ENCODE measurements at places on chromosomes 1 and 21.

DNA sequence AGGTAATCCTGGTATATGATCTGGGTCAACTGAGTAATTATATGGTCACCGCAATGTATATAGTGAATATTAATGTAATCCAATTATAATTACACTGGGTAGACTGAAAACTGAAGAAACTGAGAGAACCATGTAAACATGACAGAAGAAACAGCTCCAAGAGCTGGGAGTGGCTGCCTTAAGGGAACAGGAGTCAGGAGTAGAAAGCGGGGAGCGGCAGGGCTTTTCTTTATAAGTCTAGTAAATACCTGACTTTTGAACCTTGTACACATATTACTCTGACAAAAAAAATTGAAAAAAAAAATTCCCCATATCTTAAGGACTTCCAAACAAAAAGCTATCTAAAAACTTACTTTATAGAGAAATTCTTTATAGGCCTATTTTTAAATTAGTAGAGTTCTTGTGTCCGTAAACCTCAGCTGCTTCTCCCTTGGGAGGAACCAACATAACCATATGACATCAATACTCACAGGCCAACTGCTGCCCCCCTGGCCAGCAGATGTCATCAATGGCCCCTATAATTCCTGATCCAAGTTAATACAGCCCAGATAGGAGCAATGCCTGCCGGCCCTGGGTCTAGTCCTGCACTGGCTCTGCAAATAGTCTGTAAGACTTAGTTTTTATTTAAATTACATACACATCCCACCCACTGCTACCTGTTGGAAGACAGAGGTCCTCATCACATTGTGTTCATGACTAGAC is 33.8 kb downstream of the THAP3 start:
- DNase-seq = no peak

GRCh38 chr1:64453688-64454087 is 16.2 kb upstream of the CACHD1 start:
- no peak for DNase-seq

DNA sequence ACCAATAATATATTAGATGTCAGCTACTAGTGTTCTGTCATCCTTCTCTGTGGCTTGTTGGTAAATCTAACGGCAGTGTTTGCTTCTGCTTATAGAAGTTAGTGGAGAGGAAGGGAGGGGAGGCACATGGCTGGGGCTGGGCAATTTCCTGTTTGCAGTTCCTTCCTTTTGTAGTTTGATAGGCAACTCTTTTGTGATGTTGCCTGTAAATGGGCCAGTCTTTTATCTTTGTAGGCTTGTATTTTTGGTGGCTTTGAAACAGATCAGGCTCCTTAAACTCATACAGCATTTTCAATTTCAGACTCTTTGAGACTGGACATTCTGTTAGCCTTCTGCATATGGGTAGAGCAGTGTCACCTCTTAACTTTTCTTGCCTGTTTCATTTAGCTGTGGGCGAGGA is 48.1 kb downstream of the CDC14A start:
- DNase-seq = peak; percentile 18

DNA sequence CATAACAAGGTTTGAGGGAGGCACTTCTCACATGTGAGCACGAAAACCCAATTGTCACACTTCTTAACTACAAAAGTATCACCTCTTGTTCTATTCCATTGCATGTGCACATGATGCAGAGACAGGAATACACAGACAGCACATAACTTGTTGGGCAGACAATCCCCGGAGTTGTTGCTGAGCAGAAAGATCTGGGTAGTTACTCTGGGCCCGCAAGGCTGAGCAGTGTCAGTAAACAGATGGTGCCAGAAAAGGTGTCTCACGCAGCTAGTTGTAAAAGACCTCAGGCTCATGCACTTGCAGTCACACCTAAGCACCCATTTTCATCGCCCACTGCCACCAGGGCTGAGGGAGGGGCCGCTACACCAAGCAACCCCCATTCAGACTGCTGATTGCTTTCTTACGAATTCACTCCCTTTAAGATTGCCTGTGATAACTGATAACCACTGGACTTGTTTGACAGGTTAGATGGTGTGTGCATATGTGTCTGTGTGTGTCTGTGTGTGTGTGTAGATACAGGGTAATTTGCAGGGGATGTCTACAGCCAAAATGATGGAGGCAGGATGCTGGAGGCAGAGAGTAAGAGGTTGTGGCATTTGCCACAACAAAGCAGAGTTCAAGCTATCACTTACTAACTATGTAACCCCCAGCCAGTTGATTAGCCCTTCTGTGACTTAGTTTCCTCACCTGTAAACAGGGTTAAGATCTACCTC is 4.2 kb downstream of the LGR6 start:
- no peak for DNase-seq

DNA sequence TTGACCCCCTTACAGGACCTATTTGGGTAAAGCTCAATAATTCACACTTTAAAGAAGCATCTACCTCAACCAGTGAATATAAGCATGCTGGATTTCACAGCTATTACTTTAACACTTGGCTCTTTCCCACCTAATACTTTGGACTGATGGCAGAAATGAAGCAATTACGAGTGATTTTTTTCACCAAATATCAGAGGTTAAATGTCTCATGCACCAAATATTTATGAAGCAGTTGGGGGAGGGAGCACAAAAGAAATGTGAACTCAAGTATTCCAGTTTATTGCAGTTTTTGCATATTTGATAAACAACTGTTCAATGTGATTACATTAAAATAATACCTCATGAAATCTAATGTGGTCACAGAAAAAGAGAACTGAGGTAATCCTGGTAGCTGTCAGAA is 223.6 kb downstream of the LRRC7 start:
- peak; percentile 61 for DNase-seq

GRCh38 chr21:31107871-31108270 is 69.6 kb upstream of the KRTAP19-8 start:
- no peak for DNase-seq

DNA sequence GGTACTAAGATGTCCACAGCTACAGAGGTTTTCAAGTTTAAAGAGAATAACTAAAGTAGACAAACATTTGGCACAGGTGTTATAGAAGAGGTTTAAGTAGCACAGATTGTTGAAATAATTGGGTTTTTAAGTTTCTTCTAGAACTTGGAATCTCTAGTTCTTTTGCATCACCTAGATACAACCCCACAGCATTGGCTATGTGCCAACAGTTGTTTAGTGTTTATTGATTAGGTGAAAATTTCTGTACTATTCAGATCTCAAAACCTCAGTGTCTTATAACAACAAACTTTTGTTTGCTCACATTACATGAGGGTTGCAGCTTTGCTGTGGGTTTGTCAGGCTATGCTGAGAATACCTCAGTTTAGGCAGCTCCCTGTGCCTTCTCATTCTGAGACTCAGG is 162.5 kb downstream of the TBX15 start:
- no peak for DNase-seq

- DNase-seq = peak; percentile 7
Observed at GRCh38 chr21:18722193-18722592, 318.6 kb upstream of the TMPRSS15 start.

- DNase-seq = no peak
Observed at GRCh38 chr1:225543350-225543749, 109.6 kb downstream of the ENAH start.

GRCh38 chr1:12255913-12256312 is 26.1 kb downstream of the VPS13D start:
- DNase-seq = peak; percentile 12

GRCh38 chr1:167533851-167534300 is 15.5 kb upstream of the CD247 start:
- peak; percentile 74 for DNase-seq

DNA sequence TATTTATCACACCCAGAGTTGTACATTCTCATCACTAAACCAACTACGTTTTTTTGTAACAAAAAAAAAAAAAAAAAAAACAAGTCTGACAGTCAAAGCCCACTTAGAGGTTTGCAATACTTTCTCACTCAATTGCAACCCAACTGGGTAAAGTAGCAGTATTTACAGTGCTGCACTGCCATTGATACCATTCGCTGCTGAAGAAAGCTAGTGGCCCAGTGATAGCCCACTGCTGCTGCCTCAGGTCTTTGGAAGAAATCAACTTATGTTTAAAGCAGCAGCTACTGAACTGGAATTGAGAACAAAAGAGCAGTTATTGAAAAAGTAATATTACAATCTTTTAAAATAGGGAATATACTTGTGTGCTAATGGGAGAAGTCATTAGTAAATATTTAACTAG is 2.7 kb downstream of the HNRNPU start:
- peak; percentile 38 for DNase-seq

GRCh38 chr1:40651138-40651857 is 14.2 kb downstream of the RIMS3 start:
- DNase-seq = no peak

- DNase-seq = no peak
Observed at GRCh38 chr1:170534626-170535147, 2.7 kb downstream of the GORAB start.

DNA sequence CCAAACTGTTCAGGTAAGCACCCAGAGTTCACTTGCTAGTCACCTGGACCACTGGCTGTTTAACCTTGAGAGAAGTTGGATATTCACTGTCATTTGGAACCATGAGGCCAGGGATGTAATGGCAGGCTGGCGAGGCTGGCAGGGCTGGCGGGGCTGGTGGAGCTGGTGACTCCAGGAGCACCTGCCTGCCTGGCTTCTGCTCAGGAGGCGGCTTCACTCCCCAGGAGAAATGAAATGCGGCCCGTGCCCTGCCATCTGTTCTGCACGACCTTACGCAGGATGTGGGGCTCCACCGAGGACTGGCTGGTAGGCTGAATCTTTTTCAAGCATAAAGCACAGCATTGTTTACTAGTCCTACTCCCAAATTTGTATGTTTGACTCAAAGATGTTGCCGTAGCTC is 22.7 kb upstream of the MX1 start:
- DNase-seq = no peak

DNA sequence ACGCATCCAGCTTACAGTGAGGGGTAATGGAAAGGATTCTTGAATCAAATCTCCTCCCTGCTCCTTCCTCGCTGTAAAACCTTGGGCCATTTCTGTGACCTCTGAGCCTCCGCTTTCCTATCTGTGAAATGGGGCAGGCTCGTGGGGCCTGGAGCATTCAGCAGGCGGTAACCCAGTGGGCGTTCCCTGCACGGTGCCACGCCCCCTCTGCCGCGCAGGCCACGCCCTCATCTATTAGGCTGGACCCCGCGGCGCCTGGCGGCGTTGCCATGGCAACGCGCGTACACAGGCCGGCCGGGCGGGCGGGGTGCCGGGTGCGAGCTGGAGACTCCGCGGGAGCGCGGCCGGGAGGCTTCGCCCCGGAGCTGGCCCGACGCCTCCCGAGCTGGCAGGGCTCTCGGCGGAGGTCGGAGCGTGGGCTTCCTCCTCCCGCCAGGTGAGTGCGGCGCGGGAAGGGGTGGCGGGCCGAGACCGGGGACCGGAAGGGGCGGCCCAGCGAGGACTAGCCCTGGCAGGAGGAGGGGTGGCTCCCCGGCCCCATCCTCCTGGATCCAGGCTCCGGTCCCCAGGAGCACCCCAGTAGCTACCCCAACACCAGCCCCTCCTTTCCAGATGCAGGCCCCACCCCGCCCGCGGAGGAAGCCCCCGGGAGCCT is at the start of gene FHAD1:
Gene FHAD1 (plus strand): TSS at position 264 of the 655 bp plus-strand sequence. CDS start 4,562 bp downstream, outside the sequence.
- peak; percentile 69 for DNase-seq

DNA sequence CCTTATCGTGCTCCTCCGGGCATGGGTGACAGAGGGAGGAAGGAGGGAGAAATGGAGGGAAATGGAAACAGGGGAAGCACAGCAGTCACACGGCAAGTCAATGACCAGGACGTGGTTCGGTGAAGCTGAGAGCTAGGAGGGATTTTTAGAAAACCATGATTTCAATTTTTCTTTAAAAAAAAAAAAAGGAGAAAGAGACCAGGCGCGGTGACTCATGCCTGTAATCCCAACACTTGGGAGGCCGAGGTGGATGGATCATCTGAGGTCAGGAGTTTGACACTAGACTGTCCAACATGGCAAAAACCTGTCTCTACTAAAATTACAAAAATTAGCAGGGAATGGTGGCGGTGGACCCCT is 776 bp upstream of the TNFRSF9 start:
- DNase-seq = no peak

- no peak for DNase-seq
Observed at GRCh38 chr1:226937940-226938725, 2.0 kb upstream of the COQ8A start.

DNA sequence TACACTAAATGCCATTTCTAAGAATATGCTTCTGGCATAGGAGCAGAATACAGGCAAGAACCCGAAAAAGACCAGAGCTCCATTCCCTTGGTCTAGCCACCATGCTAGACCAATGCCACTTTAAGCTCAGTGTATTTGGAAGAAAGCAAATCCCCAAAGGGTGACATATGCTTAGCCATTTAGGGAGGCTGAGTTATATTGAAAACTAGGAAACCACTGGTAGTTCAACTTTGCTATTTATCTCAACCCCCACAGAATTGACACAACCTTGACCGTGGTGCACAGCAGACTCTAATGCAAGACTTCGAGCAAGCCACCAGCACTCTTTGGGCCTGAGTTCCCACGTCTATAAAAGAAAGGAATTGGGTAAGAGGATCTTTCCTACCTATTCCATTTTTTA is 167.9 kb downstream of the ADSS2 start:
- no peak for DNase-seq

DNA sequence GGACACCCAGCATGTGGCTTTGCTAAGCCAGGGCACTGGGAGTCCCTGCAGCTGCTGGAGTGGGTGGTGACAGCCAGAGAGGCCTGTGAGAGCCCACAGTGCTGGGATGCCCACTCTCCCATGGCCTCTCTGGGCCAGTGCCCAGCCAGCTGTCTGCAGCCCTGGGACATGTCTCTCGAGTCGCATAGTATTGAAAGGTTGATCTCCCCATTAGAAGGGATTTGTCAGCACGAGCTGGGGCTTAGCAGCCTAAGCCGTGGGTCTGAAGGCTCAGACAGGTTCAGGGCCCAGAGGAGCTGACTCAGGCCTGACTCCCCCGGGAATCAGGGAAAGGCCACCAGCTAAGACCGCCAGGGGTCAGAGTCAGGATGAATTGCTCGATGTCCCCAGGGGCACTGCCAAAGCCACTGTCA is 53.5 kb downstream of the FOXD2 start:
- no peak for DNase-seq

GRCh38 chr1:226870026-226870400 is 403 bp upstream of the PSEN2 start:
- no peak for DNase-seq

- DNase-seq = peak; percentile 82
Observed at GRCh38 chr1:172761581-172762486, 102.9 kb downstream of the FASLG start.

- DNase-seq = peak; percentile 48
Observed at GRCh38 chr1:154943649-154944400, 7.3 kb upstream of the PMVK start.

DNA sequence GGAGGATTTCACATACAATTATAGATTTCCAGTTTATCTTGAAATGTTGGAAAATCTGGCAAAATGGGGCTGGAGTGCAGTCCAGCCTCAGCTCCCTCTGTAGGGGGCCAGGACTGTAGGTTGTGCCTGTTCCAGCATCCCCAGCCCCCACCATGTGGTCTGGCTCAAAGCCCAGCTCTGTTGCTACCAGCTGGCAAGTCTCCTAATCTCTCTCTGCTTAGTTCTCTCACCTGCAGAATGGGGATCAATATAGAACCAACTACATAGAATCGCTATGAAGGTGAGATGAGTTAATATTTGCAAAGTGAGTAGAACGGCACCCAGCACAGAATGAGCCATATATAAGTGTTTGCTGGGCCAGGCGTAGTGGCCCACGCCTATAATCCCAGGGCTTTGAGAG is 50.0 kb upstream of the TARDBP start:
- peak; percentile 71 for DNase-seq

GRCh38 chr1:232267092-232267836 is 362.7 kb downstream of the SIPA1L2 start:
- DNase-seq = no peak

Data from choroid plexus epithelial cell (primary cell).